ENCODE measurements at places on chromosomes 3 and 15.
A peak's percentile ranks its signal among the peaks of the same experiment; 100 is the strongest.

DNA sequence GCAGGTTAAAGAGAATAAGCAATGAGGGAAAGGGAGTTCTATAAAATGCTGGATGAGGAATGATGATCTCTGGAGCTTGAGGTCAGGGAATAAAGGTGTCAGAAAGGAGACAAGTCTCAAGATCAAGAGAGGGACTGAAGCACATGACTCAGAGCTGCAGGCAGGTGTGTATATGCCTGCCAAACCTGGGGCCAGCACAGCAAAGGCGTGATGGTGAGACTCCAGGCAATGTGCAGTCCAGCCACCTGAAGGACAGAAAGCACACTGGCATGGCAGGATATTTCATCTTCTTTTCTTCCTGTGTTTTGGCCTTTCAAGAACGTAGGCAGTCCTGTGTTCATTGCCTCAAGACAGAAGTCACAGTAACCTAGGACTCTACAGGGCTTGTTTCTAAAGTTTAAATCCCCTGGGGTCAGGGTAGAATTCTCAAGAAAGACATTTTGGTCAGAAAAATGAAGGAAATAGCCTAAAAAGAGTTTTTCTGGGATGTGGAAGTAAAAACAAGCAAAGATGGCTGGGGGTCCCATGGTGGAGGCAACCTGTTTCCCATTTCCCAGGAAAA is 55.5 kb upstream of the TOPAZ1 start:
- DNase-seq = no peak

DNA sequence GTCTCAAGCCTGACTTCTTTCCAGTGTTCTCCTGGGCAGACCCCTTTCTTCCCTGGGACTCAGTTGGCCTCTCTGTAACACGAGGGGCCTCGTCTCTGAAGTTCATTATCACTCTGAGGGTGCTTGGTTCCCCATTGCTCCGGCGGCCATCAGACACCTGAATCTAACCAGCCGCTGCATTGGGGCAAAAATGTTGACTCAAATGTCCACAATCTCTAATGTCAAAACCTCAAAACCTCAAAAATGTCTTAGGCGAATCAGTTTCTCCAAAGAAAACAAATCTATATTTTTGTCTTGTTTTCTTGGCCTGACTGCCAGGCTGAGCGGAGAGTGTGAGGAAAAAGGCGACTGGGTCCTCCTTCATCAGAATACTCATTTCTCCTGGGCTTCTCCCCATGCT is 220.7 kb downstream of the VPS13C start:
- no peak for DNase-seq

- no peak for DNase-seq
These were observed 139.9 kb upstream of the TLE3 start for GRCh38 chr15:70237626-70238025.

DNA sequence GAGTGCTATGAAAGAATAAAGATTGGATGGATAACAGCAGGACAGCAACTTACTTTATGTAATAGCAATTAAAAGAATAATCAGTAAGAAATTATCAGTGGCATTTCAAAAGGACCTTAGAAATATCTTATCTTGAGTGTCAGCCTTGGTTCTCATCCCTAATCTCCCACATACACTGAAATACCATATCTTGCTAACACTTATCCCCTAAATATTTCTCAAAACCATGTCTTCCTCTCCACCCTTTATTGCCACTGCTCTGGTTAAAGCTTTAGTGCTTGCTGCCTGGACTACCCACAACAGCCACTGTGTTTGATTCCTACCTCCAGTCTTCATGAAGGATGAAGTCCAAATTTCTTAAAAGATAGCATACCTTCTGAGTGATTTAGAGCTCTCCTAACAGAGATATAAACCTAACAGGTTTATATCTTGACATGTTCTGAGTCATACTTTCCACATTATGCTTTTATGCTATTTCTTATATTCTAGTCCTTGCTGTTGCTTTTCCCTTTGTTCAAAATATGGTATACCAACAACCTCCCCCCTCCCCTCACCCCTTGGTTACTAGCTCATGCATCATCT is 202.8 kb downstream of the RSRC1 start:
- no peak for DNase-seq

- no peak for DNase-seq
These were observed 57.2 kb downstream of the SNX4 start for GRCh38 chr3:125462722-125463299.

DNA sequence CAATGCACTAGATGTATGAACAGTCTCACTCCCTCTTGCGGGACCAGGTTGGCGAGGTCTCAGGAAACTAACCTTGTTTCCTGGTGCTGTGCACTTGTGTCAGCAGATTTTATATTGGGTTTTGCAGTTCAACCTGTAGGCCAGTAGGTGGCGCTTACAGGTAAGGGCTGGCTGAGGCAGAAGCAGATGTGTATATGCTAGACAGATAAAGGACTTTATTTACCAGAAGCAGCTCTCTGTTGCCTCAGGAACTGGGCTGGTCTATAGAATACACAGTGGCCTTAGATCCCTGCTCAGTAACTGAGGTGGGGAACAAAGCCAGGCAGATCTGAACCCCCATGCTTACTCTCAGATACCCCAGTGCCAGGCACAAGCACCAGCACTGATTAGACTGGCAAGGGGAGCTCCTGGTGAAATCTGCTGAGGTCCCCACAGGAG is 296.8 kb downstream of the DOCK3 start:
- peak; percentile 34 for DNase-seq

GRCh38 chr15:74245342-74245931 is 9.3 kb downstream of the CCDC33 start:
- no peak for DNase-seq

DNA sequence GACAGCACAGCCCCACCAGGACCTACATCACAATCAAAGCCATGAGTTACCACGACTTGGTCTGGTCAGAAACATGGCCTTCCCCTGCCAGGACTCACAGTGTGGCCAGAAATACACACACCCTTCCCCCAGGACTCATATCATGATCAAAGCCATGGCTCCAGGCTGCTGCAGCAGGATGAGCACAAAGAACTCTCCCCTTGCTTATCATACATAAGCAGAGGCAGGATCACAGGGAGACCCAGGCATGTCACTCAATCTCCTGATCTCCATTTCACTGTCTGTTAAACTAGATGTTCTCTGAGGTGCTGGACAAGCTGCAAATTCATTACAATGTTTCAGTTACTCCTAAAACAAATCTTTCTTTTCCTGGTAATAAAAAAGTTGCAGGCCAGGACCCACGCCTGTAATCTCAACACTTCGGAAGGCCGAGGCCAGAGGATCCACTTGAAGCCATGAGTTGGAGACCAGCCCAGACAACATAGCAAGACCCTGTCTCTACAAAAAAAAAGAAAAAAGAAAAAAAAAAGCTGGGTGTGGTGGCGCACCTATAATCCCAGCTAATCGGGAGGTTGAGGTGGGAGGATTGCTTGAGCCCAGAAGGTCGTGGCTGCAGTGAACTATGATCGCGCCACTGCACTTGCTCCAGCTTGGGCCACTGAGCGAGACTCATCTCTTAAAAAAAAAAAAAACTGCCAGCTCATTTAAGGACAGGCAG is 1.2 kb downstream of the PFKFB4 start:
- no peak for DNase-seq

GRCh38 chr3:115814778-115815380 is 191.6 kb downstream of the GAP43 start:
- no peak for DNase-seq

DNA sequence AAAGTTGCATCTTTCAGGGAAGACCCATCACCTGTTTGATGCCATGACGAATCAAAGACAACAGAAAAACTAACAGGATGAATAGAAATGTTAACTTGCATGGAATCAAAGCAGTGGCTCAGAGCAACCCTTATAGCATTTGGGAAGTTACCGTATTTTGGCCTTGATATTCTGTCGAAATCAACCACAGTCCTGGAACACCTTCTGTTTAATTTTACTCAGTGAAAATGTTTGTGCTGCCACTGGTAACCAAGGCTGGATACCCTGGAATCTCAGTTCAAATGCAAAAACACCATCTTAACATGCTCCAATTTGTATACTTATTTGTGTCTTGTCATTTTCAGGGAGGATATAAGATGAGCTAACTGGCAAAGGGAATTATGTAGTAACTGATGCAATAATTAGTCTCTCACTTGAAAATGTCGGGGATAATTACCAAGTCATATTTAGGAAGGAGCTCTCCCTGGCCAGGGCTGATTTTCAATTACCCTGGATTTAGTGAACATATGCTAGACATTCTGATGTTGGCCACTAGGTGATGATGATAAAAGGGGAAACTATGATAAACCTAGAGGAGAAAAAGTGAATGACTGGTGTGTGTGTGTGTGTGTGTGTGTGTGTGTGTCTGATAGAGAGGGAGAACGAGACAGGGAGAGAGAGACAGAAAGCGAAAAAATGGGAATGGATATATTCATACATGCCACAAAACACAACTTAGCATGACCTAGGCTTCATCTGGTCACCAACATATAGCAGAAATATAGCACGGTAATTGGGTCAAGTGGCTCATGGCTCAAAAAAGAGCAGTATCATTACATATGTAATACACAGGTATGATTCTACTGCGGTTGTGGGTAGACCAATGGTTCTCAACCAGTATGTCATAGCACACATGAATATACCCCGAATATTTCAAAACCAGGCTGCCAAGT is 19.0 kb upstream of the PRICKLE2 start:
- DNase-seq = peak; percentile 24

GRCh38 chr3:24272408-24272807 is 222.2 kb downstream of the THRB start:
- DNase-seq = no peak

DNA sequence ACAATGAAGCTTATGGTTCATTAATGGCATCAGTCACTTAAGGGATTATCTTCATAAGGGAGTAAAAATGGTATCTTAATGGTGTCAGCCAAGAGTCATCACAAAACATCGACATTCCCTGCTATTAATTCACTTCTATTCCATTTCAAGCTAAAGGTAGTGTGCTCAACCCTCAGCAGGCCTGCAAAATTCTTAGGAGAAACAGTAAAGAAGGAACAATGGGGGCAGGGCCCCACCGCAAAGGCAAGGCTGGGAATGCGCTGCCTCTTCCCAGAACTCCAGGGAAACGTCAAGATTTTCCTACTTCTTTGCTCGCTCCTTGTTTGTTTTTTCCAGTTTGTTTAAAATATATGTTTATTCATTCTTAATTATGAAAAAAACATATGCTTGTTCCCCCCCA is 187.3 kb upstream of the TSC22D2 start:
- no peak for DNase-seq

DNA sequence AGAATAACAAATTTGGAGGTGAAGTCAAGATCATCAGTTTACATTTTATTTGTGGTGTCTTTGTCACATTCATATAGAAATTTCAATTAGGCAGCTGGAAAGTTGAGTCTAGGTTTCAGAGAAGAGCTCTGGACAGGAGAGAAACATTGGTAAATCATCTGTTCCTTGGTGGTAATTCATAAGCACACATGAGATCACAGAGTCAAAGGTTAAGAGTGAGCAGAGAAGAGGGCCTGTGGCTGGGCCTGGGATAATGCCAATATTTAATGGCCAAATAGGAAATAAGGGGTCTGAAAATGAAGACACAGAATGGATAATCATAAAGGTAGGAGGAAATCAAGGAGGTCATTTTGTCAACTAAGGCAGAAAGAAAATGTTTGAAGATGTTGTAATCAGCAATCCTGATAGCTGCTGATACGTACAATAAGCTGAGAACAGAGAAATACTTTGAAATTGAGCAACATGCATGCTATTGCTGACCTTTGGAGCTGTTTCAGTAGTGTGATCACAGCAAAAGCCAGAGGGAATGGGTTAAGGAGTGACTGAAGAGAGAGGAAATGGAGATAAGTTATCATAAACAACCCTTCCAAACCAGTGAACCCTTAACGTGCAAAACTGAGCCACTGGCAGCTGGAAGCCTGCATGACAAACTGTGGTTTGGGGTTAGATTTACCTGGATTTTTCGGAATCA is 692.8 kb downstream of the AGBL1 start:
- no peak for DNase-seq

- no peak for DNase-seq
These were observed 246.1 kb downstream of the SI start for GRCh38 chr3:164832216-164832615.

DNA sequence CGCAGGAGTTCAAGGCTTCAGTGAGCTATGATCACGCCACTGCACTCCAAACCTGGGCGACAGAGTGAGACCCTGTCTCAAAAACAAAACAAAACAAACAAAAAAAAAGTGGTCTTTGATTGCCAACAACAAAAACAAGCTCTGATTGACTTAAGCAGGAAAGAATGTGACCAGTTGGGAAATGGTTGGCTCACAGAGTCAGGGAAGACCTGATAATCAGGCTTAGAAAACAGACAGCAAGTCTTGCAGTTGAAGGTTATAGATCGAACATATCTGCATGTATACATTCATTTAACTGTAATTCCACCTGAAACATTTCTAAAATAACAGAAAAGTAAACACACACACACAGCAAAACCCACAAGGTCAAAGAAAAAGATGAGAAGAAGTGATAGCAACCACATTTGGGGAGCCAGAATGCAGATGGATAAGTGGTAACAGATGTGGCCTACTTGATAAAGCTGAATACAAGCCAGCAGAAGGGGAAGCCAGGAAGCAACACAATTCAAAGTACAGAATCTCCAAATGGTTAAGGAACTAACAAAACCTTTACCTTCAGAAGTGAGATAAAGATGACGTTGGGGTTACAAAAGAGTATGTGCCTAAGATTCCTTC is 699.9 kb upstream of the ZNF385D start:
- no peak for DNase-seq

- DNase-seq = no peak
These were observed 1.4 kb downstream of the FGD5 start for GRCh38 chr3:14820156-14820555.

- DNase-seq = no peak
These were observed 30.2 kb upstream of the OCA2 start for GRCh38 chr15:28129231-28129848.

GRCh38 chr15:31303726-31304648 is 22.6 kb upstream of the KLF13 start:
- no peak for DNase-seq
